ENCODE measurements at places on chromosomes 1 and 21.
A peak's percentile ranks its signal among the peaks of the same experiment; 100 is the strongest.

GRCh38 chr1:244012202-244012601 lies 38.9 kb upstream of the ZBTB18 start:
- DNase-seq, result peak; percentile 21

GRCh38 chr1:168830562-168830961 lies 101.6 kb upstream of the DPT start:
- DNase-seq, result no peak

GRCh38 chr1:155466617-155466972 lies 96.0 kb downstream of the ASH1L start:
- no peak for DNase-seq

DNA sequence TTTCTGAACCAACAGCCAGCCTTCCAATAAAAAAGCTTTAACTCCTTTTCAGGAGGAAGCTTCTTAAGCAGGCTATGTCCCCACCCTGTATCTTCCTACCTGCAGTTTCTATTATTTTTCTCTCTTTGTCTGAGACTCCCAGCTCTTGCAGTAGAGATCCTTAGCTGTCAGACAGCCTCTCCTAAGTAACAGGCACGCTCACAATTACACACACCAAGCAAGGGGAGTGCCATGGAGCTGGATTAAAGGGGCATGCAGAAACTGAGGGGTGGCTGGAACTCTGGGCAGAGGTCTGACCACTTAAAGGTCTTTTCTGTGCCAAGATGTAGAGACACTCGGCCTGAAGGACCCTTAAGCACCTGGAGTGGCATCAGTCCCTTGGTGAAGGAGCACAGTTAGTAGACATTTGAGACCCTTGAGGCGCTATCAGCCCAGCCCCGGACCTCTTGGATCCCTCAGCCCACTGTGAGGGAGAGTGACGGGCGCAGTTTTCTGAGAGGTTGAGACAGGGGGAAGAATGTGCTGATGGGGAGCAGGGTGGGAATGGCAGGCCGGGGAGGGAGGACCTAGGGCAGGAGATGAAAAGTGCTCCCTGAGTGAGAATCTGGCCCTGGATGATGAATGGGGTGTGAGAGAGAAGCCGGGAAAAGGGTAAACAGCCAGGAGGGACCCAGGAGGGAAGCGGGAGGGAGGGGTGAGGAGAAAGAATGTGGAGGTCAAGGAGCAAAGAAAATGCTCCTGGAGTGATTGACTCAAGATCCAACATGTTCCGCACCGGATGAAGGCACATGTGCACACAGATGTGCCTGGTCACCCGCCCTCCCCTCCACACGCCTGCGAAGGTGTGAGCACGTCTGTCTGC lies 13.3 kb downstream of the PLXNA2 start:
- no peak for DNase-seq

DNA sequence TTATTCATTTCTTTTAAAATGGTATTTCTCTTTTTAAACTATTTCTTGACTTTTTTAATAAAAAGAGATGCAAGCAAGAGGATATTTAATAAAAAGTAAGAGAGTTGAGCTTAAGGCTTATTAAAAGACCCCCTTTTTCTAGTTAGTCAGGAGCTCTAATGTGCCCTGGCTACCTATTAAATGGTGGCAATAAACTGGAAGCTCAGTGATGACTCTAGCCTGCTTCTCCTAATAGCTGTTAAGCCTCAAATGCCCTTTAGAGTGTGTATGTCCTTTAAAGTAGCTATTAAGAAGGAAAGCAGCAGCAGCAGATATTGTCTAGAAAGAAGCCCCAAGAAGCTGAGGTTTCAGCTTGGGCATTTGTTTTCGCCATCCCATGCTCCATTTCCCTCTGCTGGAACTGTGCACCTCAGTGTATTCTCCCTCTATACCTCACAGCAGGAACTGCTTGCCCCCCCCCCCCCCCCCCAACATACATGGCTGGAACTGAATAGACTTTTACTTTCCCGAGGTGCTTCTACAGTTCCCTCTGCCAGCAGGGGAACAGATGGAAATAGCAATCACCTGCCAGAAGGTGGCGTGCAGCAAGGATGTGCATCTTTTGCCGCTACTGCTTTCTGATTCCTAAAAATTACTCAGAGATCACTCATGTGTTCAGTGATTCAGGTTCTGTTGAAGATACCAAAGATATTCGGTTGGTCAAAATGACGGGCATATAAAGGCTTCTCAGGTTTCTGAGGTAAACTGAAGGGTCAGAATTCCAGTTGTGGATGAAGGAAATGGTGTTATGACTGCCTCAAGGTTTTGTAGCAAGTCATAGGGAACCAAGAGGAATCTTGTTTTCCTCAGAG lies 2.5 kb downstream of the RGS4 start:
- DNase-seq, result peak; percentile 81

- peak; percentile 94 for DNase-seq
These were observed at the start of gene MXRA8 for GRCh38 chr1:1358433-1359271. TSS of gene MXRA8 (minus strand) at chr1:1358555. CDS start at chr1:1358504, 51 bp downstream.

DNA sequence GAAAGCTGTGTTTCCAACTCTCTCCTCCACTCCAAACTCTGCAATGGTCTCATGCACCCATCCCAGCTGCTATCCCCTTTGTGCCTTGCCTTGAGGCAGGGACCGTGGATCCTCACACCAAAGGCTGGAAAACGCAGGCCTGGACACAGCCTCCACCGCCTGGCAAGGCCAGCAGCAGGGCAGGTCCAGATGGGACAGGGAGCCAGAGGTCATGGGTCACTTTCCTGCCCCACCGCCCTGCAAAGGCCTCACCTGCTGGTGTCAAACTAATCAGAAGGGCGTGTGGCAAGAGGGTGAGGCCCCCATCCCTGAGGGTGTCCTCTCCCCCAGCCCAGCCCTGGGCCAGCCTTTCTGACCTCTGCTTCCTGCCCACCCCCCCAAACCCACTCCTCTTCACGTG lies 106.3 kb downstream of the PAX7 start:
- DNase-seq, result no peak

DNA sequence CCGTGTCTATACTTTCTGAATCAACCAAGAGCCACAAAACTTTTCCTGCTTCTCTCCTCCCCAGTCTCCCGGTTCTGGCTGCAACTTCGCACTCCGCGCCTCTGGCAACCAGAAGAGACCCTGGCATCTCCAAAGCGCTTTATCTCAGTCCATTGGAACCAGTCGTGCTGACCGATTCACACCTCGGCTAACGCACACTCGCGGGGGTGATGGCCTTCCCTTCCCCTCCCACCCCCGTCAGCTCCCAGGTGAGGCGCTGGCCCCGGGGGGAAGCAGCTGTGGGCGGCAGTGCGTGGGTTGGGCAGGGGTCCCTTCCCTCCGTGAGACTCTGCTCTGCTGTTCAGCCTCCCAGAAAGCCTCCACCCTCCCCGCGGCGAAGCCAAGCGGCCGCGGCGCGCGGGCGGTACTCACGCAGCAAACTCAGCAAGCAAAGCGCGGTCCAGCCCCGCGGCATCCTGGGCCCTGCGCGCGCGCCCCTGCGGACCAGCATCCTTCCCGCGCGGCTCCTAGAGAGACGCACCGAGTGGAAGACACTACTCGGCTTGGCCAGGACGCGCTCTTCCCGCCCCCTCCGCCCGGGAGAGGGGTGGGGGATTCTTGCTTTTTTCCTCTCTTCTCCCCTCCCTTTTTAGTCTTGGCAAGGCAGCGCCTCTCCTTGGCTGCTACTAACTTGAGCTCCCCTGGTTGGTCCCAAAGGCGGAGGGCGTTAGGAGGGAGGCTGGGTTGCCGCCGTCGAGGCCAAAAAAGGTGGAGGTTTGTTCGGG lies at the start of gene CD34:
CD34 (minus strand) TSS at position 535 of the 764 bp plus-strand sequence; CDS start at position 490, 45 bp downstream.
- peak; percentile 13 for DNase-seq

- no peak for DNase-seq
These were observed 60.5 kb downstream of the KLHDC7A start for GRCh38 chr1:18541046-18541795.

DNA sequence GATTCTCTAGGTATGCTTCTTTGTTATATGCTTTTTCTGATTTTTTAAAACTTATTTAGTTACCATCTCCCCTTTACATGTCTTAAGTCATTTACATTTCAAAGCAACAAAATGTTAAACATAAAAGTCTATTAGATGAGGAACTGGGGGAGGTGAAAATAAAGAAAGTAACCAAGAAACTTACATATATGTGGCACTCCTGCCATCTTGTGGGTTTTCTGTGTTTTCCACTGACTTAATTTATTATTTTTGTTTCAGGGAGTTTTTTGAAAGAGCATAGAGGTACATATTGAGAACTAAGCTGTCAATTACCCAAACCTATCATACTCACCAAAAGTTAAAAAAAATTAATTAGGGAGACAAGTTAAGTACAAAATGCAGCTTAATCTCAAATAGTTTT lies 1531.1 kb downstream of the MRPL39 start:
- DNase-seq, result peak; percentile 18

DNA sequence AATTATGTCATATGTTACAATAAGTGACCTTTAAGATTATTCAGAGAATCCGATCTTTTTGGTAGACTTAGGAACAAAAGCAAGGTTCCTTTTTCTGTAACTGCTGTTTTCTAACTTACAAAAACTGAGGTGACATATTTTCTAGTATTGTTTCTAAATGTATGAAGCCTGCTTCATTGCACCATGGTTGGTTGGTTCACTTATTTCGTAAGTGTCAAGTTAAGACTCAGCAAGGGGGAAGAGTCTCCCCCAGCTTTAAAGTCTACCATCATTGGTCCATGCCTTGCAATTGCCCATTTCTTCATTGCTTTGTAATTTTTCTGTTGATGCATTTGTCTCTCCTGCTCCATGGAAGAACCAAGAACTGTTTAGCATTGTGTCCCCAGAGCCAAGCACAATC lies 136.9 kb downstream of the DISC1 start:
- DNase-seq, result no peak

DNA sequence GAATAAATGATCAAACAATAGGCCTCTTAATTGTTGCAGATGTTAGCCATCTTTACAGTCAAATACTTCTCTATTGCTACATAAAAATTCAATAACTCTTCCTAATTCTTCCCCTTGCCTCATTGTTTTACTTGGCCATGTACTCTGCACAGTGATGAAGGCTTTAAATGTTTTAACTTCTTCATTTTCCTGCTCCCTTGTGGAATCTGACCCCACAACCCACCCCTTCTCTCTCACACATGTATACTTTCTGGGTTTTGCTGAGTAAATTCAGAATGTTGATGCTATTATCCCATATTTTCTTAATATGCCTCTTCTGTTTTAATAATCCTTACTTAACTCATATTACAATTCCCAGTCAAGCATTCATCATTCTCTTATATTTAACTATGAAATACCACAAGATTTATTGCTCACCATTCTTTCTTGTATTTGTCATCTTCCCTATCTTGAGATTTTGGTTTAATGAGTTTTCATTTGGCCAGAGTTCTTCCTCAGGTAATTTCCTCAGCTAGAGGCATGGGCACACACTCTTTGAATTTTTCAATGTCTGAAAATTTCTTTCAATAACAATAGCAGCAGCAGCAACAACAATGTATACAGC lies 327.8 kb upstream of the USP24 start:
- DNase-seq, result peak; percentile 97

- no peak for DNase-seq
These were observed 200.0 kb downstream of the NFIA start for GRCh38 chr1:61282387-61282786.

DNA sequence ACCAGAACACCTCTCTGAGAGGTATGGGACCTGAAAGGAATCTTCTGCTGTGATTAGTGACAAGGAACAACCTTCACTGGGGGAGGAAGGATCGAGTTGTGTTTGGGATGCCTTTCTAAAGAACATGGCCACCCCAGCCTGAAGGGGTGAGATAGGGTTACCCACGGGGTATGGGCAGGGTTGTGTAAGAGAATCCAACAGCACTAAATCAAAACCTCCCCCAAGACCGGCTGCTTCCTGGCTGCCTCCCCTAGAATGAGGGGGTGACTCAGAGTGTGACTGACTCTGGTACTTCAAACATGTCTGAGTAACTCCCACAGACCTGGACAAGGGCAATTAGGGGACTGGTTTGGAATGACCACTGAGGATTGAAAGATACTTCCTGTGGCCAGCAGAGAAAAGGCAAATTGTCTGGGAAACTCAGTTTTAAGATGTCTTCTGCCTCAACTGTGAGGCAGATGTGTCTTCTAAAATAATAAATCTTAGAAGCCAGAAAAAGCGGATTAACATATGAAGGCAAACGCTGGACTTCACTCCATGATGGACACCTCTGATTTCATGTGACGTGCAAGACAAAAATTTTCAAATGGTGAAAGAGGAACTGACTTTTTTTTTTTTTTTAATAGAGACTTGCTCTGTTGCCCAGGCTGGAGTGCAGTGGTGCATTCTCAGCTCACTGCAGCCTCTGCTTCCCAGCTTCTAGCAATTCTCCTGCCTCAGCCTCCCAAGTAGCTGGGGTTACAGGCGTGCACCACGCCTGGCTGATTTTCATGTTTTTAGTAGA lies 6.7 kb upstream of the PTPN14 start:
- peak; percentile 73 for DNase-seq

DNA sequence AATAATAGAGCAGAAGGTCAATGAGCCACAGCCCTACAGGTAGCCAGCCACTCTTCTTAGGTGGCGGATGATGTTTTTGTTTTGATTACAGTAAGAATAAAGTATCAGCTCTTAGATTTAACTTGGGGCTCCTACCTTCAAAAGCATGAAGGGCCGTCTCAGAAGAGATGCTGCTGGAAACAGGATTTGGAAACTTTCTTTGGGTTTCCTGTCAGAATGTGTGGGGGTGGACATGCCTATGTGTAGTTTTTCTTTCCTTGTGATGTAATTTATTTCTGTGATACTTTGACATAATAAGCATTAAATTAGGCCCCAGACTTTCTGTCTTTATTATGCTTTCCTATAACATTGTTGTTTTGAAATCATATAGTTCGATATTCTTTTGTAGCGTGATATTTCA lies 1.5 kb downstream of the RAP1A start:
- no peak for DNase-seq

DNA sequence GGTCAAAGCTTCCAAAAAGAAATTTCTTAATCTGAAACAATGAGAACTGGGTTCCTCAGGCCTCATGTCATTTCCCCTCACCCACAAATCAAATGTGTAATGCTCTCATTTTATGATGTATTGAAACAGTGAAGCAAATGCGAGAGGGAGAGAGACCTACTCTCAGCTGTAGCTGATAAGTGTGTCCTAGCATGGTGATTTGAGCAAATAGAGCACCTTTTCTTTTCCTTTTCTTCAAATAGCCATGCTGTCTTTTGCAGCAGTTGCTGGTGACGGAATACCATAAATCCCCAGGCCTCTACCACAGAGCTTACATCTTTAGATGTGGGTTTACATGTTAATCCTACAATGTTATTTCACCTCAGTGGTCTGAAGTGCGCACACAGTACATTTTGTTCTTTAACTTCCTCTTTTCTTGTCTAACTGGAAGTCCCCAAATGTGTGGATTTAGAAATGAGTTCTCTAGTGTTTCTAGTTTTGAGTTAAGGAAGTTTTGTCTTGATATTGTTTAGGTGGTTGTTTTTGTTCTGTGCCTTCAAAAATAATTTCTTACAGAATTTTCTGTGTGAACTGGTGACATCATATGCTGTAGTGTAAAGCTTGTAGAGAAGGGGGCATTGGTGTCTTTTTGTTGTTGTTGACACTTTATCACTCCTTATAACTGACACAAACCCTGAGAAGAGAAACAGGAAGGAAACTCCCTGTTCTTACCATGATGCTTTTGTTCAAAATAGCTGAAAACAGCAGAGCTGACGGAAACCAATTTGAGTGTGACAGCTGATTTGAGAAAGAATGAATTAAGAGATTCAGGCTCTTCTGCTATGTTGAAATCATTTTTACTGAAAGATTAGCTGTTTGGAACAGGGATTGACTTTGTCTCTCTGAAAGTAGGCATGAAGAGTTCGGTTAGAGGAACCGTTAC lies 12.2 kb downstream of the SMAP2 start:
- DNase-seq, result no peak

- DNase-seq, result peak; percentile 48
These were observed 414.6 kb downstream of the LMO4 start for GRCh38 chr1:87743256-87743655.

- DNase-seq, result no peak
These were observed 63.6 kb upstream of the ETV3 start for GRCh38 chr1:157201767-157202166.

GRCh38 chr1:110548381-110548780 lies 29.4 kb upstream of the KCNA10 start:
- DNase-seq, result peak; percentile 2
